ENCODE measurements at places on chromosomes 3 and 15. TPM values are rescaled to one million over a fixed set of nuclear protein-coding genes. Genes with fewer than 3 reads are reported as not detected.

DNA sequence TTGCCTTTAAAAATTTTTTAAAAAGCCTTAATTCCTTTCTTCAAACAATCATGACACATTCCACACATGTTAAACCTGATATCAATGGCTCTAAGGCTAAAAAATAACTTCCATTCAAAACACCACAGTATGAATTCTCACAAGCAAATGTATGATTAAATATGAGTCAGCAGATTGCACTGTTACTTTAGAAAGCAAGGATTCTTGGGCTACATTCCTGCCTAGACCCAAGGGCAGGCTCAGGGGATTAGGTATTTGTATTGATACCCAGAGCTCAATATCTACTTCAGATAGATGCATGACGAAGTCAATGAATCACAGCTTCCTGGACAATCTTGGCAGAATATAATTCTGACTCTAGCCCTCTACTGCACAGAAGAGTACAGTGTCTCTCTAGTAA, 65.7 kb downstream of the RARB start:
- H3K4me1 ChIP-seq: no peaks in the 10 kb centered on the region
- no peak for DNase-seq
- H3K27me3 ChIP-seq: no peaks in the 10 kb centered on the region
- H3K4me3 ChIP-seq: no peak overlapping the region
- H3K27ac ChIP-seq: no peak overlapping the region

GRCh38 chr3:30964612-30965011, 70.2 kb upstream of the GADL1 start:
- H3K36me3 ChIP-seq: no peaks in the 10 kb centered on the region
- H3K27me3 ChIP-seq: no peaks in the 10 kb centered on the region
- no peaks in the 10 kb centered on the region for H3K4me1 ChIP-seq
- no peak overlapping the region for H3K27ac ChIP-seq
- no peak overlapping the region for H3K4me3 ChIP-seq

DNA sequence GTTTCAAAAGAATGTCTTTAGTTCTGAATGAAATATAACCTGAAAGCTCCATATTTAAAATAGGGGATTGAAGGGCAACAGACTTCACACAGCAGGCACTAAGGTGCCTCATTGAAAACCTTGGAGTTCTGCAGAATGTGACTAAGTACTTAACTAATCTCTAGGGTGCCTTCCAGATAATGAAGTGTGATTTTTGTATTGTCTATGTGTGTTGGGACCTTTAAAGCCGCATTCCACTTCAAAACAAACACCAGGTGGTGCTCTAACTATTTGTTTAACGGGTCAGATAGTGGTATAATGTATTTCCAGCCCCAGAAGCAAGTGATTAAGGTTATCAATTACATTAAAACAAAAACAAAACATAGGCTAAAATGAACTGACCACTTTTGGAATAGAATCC, 28.0 kb downstream of the TFG start:
- H3K27me3 ChIP-seq: no peaks in the 10 kb centered on the region
- no peaks in the 10 kb centered on the region for H3K4me1 ChIP-seq
- peaks cover 31% of the 10 kb centered on the region for H3K36me3 ChIP-seq
- no peak for DNase-seq
- no peak overlapping the region for H3K4me3 ChIP-seq
- H3K27ac ChIP-seq: no peak overlapping the region

PRR20G gene
- not detected for total RNA-seq

DNA sequence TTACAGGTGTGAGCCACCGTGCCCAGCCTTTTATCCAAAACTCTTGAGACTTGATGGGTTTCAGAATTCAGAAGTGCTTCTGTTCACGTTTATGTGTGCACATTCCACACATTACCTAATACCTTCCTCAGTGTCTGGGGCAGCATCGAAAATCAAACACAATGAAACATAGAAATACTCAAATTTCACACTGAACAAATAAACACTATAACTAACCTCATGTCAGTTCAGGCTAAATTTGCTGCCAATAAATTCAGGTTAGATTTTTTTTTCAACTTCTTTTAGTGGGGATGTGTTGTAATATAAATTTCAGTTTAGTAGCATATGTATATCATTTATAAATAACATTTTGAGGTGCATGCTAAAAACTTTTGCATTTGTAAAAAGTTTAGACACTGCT, 2.8 kb downstream of the EIF2AK4 start:
- H3K27me3 ChIP-seq: no peaks in the 10 kb centered on the region
- H3K27ac ChIP-seq: no peak overlapping the region
- no peak overlapping the region for H3K4me3 ChIP-seq
- no peak for DNase-seq

RNU6-1 gene
- total RNA-seq: not detected

DNA sequence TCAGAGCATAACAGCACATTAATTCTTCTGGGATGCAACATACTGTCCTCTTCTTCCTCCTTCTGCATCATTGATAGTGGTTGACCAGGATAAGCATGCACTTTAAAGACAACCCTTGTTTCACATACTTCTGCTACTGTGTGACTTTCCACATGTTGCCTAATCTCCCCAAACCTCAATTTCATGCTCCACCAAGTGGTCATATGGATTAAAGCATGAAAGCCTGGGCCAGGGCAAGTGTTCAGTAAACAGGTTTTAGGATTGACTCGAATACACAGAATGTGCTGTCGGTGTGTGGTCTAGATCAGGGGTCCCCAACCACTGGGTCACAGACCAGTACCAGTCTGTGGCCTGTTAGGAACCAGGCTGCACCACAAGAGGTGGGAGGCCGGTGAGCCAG, 22.5 kb upstream of the BFSP2 start:
- no peak overlapping the region for H3K4me3 ChIP-seq
- peaks cover 6% of the 10 kb centered on the region for H3K4me1 ChIP-seq
- no peaks in the 10 kb centered on the region for H3K36me3 ChIP-seq
- no peak overlapping the region for H3K27ac ChIP-seq
- no peak for DNase-seq

GRCh38 chr3:13333236-13333897, 86.8 kb downstream of the NUP210 start:
- peaks cover 6% of the 10 kb centered on the region for H3K36me3 ChIP-seq
- no peak overlapping the region for H3K27ac ChIP-seq
- H3K4me1 ChIP-seq: peaks cover 30% of the 10 kb centered on the region
- DNase-seq: no peak
- H3K27me3 ChIP-seq: no peaks in the 10 kb centered on the region

GRCh38 chr3:149599236-149599635, 58.6 kb downstream of the WWTR1 start:
- no peaks in the 10 kb centered on the region for H3K27me3 ChIP-seq
- peaks cover 10% of the 10 kb centered on the region for H3K4me1 ChIP-seq
- H3K27ac ChIP-seq: no peak overlapping the region
- no peak for DNase-seq

HTR3E gene
- not detected for total RNA-seq

PDZRN3 gene
- 8.2 TPM for total RNA-seq

- DNase-seq: no peak
- no peak overlapping the region for H3K4me3 ChIP-seq
- no peaks in the 10 kb centered on the region for H3K36me3 ChIP-seq
- no peaks in the 10 kb centered on the region for H3K4me1 ChIP-seq
- no peak overlapping the region for H3K27ac ChIP-seq
Measured at GRCh38 chr15:28921919-28922706, 36.3 kb downstream of the APBA2 start.

DISP2 gene
- 0.86 TPM for total RNA-seq

TPRG1 gene
- total RNA-seq: 0.28 TPM
